ENCODE measurements at places on chromosomes 12 and 14. TPM values are rescaled to one million over a fixed set of nuclear protein-coding genes. Genes with fewer than 3 reads are reported as not detected.
A peak's percentile ranks its signal among the peaks of the same experiment; 100 is the strongest.

Gene EIF5
- 129 TPM for total RNA-seq

GRCh38 chr14:30252783-30253674 is 305.9 kb upstream of the G2E3 start:
- no peak for DNase-seq

DNA sequence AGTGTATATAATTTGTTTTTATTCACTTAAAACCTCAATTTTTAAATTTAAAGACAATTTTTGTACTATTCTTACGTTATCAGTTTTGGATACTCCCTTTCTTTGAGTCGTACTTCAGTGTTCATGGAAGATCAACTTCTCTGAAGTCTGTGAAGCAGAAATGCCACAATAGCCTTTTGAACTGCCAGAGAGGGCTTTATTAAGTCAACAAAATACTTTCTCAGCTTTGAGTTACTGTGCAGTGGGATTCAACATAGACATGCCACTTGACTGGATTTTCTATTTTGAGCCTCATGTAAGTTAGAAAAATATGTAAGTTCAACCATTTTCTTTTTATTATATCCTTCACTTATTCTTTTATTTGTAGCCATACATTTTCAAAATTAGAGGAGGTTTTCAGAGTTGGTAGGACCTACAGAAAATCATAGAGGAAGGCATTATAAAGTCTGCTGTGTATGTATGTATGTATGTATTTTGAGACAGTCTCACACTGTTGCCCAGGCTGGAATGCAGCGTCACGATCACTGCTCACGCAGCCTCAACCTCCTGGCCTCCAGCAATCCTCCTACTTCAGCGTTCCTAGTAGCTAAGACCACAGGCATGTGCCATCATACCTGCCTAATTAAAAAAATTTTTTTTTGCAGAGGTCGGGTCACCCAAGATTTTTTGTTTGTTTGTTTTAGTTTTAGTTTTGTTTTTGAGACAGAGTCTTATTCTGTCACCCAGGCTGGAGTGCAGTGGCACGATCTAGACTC is 31.3 kb upstream of the BCAT1 start:
- no peak for DNase-seq

- DNase-seq: no peak
These were observed 41.6 kb downstream of the ITPK1 start for GRCh38 chr14:93073910-93074769.

GRCh38 chr12:64299628-64300027 is 77.5 kb upstream of the KICS2 start:
- no peak for DNase-seq

DNA sequence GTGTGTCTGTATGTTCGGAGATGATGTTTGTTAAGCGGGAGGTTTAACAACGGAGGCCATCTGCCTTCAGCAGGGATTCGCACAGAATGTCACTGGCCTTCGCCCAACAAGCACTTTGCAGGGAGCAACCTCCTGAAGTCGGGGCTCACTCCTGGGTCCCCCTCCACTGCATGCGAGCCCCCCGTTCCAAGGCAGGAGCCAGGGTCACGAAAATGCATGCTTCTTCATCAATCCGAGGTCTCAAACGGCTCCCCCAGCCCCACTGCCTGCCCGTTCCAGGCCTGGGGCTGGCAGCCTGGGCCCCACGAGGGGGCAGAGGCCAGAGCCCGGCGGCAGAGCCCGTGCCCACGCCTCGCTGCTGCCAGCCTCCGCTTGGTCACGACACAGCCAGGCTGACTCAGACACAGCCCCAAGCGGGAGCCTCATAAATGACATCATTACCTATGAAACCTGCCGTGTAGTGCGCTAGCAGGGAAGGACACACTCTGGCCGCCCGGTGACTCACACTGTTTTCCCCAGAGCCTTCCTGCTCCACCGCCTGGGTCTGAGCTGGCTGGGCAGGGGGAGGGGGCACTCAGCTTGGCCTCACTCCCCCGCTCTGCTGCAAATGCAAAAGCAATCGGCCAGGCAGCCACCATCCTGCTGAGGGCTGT is 169.5 kb upstream of the RTL1 start:
- peak; percentile 85 for DNase-seq

Data from cerebellum (tissue), 4 donors.